ENCODE measurements at places on chromosomes 16 and 17. TPM values are rescaled to one million over a fixed set of nuclear protein-coding genes. Genes with fewer than 3 reads are reported as not detected.

Gene EVI2A
- polyA plus RNA-seq: 1.8 TPM

DNA sequence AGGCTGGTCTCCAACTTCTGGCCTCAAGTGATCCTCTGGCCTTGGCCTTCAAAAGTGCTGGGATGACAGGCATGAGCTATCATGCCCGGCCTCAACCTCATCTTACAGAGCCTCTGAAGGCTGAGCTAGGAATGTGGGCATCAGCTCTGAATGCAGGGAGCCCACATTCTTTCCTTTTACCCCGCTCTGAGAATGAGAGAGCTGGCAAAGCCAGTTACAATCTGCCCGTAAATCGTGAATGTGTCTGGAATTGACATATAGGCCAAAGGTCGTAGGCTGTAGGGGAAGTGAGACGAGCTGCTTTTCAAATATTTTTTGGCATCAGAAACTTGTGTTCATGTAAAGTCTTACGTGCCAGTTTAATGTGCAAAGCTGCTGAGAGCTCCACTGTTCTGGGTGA, 4.5 kb downstream of the TMEM238L start:
- no peak for DNase-seq

Gene KRT20
- polyA plus RNA-seq: 0.08 TPM

Gene PTGES3L
- 2.4 TPM for polyA plus RNA-seq

DNA sequence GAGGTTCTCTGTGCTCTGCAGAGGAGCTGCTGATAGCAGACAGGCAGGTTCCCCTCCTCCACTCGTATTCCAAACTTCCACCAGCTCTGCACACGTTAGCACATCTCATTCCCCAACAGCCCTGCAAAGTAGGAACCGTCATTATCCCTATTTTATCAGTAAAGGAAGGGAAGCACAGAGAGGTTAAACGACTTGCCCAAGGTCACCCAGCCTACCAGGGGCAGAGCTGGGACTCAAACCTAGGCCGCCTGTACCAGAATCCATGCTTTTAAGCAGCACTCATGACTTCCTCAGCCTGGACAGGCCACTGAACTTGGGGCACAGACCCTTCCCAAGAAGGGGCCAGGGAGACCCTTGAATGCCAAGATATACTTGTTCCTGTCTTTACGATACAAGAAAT, 75.2 kb downstream of the CRISPLD2 start:
- DNase-seq: no peak

- no peak for DNase-seq
Observed at GRCh38 chr17:79609673-79610645, 892 bp downstream of the RBFOX3 start.

DNA sequence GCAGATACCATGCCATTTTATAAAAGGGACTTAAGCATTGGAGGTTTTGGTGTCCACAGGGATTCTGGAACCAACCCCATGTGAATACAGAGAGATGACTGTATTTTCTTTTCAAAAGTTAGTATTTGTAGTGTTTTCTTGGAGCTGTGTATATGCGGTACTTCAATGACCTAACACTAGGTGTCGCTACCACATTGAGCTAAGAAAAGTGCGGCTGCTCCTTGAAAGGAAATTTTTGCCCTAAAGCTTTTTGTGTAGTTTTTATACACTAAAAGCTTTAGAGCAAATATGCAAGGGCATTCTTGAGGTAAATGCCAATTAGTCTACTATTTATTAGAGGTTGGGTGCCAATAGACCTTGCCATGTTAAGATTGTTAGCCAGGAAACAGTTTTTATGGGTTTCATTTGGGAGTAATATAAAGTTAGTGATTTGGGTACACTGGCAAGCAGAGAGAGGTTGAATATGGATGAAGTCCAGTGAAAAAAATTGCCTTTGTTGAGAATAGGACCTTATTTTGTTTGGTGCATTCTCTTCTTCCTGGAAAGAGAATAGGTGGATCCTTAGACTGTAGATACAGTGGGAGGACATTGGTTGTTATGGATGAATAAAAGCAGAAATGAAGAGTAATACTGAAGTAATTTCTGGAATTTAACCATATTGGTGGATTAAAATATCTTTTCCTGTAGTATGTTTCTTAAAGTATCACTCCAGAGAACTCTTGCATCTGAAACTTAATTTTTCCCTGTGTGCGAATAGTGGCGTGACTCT, 43.3 kb downstream of the BCAS3 start:
- DNase-seq: peak; percentile 75

Measured in right renal pelvis (tissue), 4 donors.